ENCODE measurements at places on chromosomes 7 and 10. TPM values are rescaled to one million over a fixed set of nuclear protein-coding genes. Genes with fewer than 3 reads are reported as not detected.

DNA sequence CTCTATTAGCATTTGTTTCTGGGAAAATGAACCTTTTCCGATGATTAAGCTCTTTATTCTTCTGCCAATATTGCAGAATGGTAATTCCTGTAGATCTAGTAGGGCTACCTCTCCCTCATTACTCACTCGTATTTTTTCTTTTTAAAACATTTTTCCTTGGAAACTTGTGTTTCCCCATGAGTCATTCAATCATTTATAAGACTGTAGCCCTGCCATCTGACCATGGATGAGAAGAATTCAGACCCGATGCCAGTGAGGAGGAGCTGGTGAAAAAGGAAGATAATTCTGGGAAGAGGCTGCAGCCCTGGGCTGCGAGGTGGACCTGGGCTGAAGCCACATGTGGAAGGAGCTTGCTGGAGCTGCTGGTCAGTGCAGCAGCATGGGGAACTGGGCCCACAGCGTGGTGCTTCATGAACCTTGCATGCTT, 242.8 kb downstream of the KLF6 start:
- no peak for DNase-seq

DNA sequence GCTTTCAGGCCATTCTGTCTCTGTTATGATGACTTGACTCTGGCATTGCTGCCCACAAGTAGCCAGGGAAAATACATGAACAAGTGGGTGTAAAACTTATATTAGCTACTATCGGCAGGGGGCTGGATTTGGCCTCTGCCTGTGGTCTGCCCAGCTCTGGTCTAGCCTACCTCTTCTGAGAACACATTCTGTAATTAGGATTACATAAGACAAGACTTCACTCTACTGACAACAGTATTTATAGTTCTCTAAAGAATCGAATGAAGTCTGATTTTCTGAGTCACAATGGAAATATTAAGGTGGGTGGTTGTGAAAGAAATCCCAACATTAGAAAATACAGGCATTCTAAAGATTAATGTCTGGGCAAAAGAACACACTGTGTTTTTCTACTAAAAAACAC, 55.5 kb downstream of the DLD start:
- DNase-seq = no peak

The AUTS2 gene
- 8.6 TPM for total RNA-seq

The CHAT gene
- total RNA-seq = not detected

The TMEM270 gene
- not detected for total RNA-seq

The LRMDA gene
- total RNA-seq = 6.1 TPM

GRCh38 chr7:67608806-67609205, 612.2 kb downstream of the TYW1 start:
- DNase-seq = no peak

The LIPF gene
- not detected for total RNA-seq

DNA sequence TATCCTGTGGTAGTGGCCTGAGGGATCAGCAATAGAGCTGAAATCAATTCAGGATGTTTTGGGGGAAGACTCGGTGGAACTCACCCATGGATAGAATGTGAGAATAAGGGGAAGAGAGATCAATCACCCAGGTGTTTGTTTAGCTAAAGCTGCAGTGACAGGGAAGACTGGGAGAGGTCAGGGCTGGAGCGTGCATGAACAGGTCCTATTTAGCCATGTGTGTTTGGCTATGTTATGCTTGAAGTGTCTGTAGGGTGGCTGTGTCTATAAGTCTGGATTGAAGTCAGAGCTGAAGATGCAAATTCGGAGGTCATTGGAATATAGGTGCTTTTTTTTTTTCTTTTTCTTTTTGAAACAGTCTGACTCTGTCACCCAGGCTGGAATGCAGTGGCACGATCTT, 4.6 kb downstream of the ATP6V1F start:
- DNase-seq = no peak

DNA sequence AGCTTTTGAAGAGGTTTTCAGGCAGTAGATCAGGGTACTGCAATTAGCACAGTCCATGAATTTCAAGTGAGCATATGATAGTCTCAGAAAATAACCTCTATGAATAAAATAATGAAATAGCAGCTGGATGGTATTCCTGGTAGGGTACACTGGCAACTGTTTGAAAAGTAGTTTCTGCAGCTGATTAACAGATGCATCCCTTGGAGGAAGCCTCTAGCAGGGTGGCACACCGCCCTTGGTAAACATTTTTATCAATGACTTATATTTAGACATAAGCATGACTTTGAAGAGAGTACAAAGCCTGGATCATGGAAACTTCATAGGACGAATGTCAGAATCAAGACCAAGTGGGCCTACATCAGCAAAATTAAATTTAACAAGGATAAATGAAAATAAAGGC, 26.8 kb downstream of the WNT16 start:
- DNase-seq = no peak

The CYP26C1 gene
- not detected for total RNA-seq

DNA sequence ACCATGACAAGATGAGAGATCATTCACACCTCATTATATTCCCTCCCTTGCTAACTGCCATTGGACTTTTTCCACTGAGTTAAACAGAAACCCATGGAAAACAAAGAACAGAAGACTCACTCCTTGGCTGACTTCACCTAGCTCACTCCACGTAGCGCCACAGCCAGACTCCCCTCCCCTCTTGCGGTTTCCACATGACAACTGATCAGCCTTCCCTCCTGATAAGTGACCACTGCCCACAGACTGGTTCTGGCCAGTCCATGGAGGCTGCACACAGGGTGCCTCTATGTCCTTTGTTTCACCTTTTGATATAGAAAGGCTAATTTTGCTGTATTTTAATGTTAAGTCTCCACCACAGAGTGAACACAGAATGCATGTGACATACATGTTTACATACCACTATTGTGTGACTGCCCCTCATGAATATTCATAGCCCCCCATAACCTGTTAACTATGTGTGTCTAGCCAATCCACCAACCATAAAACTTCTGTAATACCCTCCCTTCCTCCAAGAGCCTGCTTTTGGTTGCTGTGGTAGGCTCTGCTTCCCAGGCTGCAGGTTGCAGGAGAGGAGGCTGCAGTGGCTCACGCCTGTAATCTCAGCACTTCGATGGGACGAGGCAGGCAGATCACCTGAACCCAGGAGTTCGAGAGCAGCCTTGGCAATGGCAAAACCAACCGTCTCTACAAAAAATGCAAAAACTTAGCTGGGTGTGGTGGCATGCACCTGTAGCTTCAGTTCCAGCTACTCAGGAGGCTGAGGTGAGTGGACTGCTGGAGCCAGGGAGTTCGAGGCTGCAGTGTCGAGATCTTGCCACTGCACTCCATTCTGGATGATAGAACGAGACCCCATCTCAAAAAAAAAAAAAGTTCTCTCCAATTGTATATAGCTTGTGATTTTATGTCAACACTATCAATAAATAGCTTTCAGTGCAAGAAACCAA, 10.0 kb upstream of the IFIT5 start:
- no peak for DNase-seq

DNA sequence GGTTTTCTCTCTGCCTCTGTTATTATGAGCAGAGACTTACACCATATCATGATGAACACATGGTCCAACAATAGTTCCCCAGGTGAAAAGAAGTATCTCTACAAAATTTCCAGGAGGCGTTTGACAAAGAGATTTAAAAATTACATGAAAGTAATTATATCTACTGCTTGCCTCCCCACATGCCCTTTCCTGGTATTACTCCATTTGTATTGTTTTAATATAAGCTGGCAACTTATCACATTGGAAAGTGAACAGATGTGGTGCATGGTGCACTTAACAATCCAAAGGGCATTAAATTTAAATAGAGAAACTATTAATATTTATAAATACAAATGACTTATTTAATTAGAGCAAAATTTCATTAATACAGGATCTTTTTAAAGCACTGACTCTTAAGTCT, 638.2 kb downstream of the ANKRD7 start:
- no peak for DNase-seq

- no peak for DNase-seq
Observed at GRCh38 chr10:43299579-43299978, 32.7 kb upstream of the RASGEF1A start.

DNA sequence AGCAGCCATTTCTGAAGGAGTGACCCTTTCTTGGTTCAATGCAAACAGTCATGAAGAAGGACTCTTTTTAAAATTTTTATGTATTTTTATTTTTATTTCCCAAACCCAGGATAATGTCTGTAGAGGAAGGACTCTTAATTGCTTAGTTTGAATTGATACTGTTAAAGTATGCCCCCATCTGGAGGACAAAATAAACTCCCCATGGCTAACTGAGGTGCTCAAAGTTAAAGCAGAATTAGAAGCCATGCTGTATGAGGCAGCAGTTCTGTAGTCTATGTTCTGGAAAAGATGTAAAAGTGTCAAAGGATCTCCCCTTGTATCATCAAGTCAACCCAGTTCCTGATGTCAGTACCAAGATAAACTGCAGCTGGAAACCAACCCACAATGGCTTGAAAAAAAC, 617.9 kb upstream of the GRM3 start:
- no peak for DNase-seq

- no peak for DNase-seq
Observed at GRCh38 chr7:75889826-75890225, 11.0 kb downstream of the RHBDD2 start.

- no peak for DNase-seq
Observed at GRCh38 chr7:140673063-140673773, 473 bp downstream of the ADCK2 start.

The CPA5 gene
- not detected for total RNA-seq

The AEBP1 gene
- 193 TPM for total RNA-seq

DNA sequence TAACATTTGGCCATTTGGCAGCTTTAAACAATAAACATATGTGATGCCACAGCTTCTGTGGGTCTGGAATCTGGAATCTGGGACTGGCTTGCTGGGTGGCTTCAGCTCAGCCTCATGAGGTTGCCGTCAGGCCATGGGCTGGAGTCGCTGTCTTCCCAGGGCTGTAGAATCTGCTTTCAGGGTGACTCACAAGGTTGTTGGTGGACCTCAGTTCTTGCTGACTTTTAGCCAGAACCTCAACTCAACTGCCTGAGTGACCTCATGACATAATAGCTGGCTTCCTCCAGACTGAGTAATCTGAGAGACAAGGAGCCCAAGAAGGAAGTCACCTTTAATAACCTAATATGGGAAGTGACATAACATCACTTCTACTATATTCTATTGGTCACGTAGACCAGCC, 44.6 kb upstream of the TSPAN13 start:
- DNase-seq = no peak

The GDF2 gene
- 0.16 TPM for total RNA-seq

The CPA2 gene
- not detected for total RNA-seq

The STEAP1B gene
- not detected for total RNA-seq

- DNase-seq = no peak
Observed at GRCh38 chr10:32131388-32131787, 75.2 kb upstream of the KIF5B start.

DNA sequence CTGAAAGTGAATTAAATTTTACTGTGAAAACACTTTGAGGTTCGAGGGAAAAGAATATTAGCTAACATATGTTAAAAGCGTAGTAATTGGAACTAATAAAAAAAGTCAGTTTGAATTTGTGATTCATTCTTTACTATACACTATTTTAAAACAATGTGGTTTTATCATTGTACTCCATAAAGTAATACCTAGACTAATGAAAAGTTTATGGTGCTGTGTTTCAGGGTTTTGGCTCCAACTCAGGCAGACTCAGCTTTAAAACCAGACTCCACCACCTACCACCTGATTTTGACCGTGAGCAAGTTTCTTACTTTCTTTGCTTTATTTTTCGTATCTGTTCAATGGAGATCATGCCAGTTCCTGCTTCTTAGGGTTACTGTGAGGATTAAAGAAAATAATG, 9.2 kb upstream of the PRTFDC1 start:
- DNase-seq = no peak

DNA sequence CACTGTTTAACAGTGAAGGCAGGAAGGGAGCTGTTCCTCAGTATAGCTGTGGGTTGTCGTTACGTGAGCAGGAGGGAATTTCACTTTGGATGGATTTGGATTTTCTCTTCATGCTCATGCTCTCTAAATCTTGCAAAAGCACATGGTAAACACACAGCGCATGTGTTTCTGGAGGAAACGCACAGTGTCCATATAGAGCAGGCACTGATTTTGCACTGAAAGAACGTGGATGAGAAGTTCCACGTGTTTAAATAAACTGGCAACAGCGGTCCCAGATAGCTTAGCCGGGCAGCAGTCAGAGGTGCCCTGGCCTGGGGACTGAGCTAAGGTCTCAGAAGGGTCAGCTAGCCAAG, 188.6 kb downstream of the MGMT start:
- no peak for DNase-seq

The FFAR4 gene
- not detected for total RNA-seq

Data from right atrium auricular region (tissue), 2 donors.